SIG-M5 (cell line): ENCODE measurements at places on chromosomes 12 and 14.
A peak's percentile ranks its signal among the peaks of the same experiment; 100 is the strongest.

DNA sequence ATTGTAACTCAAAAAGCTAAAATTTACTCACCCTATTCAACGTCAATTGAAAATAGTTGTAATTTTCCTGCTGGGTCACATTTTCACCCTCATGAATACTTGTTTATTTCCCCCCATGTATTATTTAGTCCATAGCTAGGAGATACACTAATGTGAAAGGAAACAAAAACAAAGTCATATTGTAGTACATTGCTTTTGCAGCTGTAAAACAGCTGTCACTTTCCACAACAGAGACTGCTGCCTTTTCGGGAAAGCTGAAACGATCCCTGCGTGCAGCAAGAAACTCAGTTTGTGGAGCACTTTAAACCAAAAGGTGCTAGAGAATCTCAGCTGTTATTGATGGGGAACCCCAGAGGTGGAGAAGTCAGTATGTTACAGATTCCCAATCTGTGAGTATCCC, 4.3 kb downstream of the RACGAP1 start:
- no peak for DNase-seq

GRCh38 chr14:44490966-44491365, 16.1 kb downstream of the FSCB start:
- no peak for DNase-seq

- DNase-seq, result no peak
Measured at GRCh38 chr14:76760331-76761135, 735 bp upstream of the VASH1 start.

- DNase-seq, result peak; percentile 11
Measured at GRCh38 chr12:57741844-57742738, 2.7 kb upstream of the TSPAN31 start.

GRCh38 chr12:94250130-94250529, 101.8 kb downstream of the PLXNC1 start:
- DNase-seq, result no peak

GRCh38 chr12:19915392-19916195, 452.7 kb upstream of the PDE3A start:
- no peak for DNase-seq

GRCh38 chr12:39931231-39931630, 174.7 kb downstream of the SLC2A13 start:
- no peak for DNase-seq
